ENCODE measurements at places on chromosomes 3 and 15.
A peak's percentile ranks its signal among the peaks of the same experiment; 100 is the strongest.

DNA sequence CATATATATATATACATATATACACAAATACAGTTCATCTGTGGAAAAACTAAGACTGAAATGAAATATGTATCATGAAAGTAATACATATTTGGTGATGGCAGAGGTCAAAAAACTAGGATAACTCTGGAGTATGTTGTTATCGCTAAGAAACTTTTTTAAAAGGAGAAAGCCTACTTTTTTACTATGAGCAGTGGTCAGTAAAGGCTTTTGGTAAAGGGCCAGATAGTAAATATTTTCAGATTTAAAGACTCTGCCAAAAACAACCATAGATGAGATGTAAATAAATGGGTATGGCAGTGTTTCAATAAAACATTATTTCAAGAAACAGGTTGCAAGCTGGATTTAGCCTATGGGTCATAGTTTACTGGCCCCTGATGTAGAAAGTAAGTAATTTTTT lies 93.8 kb upstream of the TGFBR2 start:
- no peak for DNase-seq

DNA sequence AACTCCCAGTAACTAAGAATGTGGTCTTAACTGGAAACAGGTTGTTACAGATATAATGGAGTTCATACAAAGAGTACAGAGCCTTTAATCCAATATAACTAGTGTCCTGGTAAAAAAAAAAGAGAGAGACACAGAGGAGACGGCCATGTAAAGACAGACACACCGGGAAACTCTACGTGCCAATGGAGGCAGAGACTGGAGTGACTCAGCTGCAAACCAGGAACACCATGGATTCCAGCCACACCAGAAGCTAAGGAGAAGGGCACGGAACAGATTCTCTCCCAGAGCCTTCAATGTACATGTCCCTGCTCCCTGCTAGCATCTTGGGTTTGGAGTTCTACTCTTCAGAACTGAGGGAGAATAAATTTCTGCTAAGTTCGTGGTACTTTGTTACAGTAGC lies 4.5 kb downstream of the RNF168 start:
- no peak for DNase-seq

- DNase-seq = no peak
These were observed 75.1 kb upstream of the GUCA1C start for GRCh38 chr3:109028753-109029152.

DNA sequence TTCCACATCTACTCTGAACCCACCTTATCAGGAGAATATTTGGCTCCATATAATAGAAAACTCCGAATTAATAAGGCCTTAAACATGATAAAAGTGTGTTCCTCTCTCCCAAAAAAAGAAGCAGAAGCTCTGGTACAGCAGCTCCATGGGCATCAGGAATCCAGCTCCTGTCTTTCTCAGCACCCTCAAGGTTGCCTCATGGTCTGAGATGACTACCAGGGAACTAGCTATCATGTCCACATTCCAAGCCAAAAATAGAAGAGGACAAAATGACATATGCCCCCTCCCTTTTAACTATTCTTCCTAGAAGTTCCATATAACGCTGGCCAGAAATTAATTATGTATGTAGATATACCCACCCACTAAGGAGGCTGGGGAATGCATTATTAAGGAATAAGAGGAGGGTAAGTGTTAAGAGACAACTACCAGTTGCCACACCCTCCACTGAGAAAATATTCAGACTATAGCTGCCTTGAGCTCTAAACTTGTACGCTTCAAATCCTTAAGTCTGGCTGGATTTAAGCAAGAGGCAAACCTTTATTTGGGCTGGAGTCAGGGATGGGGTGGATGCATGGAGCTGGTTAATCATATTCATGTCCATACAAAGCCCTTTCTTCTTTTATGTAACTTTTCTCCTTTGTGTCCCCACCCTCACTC lies 35.8 kb upstream of the CTDSPL start:
- peak; percentile 16 for DNase-seq

GRCh38 chr15:70722266-70723121 lies 40.9 kb downstream of the UACA start:
- no peak for DNase-seq
